ENCODE measurements at places on chromosomes 5 and 9.

DNA sequence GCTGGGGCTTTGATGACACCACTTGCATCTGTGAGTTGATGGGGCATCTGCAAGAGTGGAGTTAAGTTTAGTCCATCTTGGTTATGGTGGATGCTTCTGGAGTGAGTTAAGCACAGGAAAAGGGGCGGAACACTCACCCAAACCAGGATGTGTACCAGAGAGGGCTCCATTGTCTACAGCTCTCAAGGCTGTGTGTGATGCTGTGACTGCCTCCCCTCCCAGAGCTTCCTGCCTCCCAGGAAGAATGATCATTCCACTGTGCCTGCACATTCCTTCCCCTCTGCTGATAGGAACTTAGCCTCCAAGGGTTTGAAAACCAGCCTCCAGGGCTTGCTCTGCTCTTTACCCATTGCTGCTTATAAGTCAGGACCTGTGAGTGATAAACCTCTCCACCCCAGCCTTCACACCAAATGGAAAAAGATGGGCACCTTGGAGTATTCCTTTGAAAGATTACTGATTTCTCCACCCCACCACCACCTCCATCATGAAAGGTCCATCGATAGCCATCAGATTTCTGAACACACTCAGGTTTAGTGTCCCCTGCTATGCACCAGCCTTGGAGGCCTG is 160.1 kb upstream of the SPRY4 start:
- DNase-seq, result no peak

GRCh38 chr5:132050661-132051552 is 9.5 kb upstream of the IL3 start:
- no peak for DNase-seq

DNA sequence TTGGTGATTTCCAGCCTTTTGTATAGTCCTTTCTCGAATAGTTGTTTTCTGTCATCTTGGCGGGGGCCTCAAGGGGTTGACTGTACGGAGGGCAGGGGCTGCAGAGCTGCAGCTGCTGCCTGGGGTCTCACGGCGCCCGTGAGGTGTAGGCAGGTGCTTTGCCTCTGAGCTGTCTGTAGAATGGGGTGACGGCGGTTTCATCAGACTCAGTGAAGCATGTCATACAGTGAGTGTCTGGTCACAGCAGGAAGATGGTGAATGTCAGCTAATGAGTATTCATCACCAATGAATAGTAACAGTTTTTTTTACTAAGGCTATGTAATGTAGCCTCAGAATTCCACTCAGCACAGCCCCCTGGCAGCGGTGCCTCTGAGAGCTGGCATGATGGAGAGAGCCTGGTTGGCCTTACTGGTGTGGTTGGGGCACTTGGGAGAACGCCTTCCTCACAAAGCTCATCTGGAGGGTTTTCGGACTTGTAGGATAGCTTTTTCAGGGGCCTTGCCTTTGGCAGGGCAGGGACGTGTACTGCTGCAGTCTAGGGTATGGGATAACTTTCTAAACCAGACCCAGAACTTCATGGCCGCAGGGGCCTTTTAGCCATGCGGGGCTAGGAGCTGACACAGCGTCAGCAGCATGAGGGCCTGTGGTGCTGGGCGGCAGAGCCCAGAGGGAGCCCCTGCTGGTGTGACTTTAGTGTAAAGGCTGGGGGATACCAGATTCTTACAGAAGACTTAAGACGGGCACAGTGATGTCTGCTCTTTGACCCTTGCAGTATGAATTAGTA is 15.0 kb downstream of the TENT4A start:
- DNase-seq, result no peak

DNA sequence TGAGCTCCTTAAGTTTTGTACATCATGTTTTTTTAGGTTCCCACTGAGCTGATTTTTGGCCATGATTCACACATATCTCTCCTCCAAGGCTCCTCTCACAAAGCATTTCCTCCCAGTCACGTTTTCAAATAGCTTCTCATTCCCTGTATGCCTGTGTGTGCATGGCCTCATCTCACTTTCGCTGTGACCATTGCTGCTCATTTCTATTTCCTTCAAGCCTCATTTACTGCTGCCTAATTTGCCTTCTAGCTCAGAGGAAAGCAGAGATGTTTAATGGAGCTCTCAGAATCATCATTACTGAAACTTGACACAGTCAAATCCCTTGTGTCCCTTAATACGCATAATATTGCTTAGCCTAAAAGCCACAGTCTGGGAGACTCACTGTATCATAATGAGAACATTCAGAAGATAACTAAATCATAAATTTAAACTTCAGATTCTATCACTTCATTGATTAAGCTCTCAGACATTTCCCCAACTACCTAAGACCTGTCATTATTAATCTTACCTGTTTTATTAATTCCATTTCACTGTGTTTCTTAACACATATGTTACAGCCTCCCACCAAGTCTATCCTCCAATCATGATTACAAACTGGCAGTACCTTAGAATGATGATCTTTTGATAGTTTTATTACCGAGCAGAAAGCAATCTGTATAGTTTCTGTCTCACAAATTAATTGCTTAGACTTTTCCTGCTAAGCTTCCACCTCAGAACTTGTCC is 278.3 kb upstream of the PTGER4 start:
- no peak for DNase-seq

Data from right renal cortex interstitium (tissue), 3 donors.